ENCODE measurements at places on chromosomes 16 and 17. TPM values are rescaled to one million over a fixed set of nuclear protein-coding genes. Genes with fewer than 3 reads are reported as not detected.

Gene TBC1D3G
- total RNA-seq, result 0.74 TPM

Gene C1QTNF1
- total RNA-seq, result not detected

- no peak for DNase-seq
These were observed 414.4 kb upstream of the EEF2KMT start for GRCh38 chr16:5512014-5512413.

GRCh38 chr16:58843675-58844074, 109.6 kb upstream of the GOT2 start:
- no peak for DNase-seq

DNA sequence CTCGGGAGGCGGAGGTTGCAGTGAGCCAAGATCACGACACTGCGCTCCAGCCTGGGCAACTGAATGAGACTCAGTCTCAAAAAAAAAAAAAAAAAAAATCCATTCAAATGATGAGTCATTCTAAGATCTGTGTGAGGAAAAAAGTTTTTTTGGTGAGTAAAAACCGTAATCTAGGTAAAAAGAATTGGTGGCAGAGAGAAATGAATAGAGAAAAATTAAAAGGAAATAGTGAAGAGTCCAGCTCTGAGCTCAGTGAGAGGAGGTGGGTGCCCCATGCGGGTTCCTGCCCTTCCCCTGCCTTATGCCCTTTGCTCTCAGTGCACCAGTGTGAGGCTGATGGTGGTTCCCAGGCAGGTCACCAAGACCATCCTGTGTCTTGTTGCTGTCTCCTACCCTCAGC, 20.9 kb downstream of the GAN start:
- no peak for DNase-seq
